ENCODE measurements at places on chromosomes 7 and 10. TPM values are rescaled to one million over a fixed set of nuclear protein-coding genes. Genes with fewer than 3 reads are reported as not detected.

Gene HECW1
- total RNA-seq, result 1.6 TPM

Gene MMP21
- total RNA-seq, result not detected

Gene PKD1L1
- 1.0 TPM for total RNA-seq

DNA sequence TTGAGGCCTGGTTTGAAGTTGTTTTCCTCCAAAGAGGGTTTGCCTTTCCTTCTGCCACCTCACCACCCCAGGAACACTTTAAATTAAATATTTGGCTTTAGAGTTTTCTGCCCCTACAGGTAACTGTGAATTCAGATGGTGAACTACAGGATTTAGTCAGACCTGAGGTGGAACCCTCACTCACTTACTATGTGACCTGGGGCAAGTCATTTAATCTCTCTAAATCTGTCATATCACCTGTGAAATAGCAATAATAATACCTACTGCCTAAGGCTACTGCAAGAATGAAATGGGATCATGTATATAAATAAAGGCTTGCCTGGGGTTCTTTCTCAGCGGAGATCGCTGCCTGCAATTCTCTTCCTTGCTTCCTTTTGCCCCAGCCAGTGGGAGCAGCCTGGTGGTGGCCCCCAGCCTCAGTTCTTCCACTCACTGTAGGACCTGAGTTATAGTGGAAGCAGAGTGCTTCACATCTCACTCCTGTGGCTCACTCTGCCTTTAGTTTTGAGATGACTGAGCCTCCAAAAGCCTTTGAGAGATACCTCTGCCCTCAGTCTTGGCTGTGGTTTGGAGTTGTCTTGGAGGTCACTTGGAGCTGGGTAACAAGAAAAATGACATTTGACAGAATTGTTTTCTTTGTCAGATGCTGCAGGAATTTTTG, 6.1 kb upstream of the ANKRD2 start:
- no peak overlapping the region for H3K27ac ChIP-seq
- H3K27me3 ChIP-seq, result no peaks in the 10 kb centered on the region
- H3K4me3 ChIP-seq, result no peak overlapping the region
- DNase-seq, result peak; percentile 15
- H3K4me1 ChIP-seq, result no peaks in the 10 kb centered on the region

DNA sequence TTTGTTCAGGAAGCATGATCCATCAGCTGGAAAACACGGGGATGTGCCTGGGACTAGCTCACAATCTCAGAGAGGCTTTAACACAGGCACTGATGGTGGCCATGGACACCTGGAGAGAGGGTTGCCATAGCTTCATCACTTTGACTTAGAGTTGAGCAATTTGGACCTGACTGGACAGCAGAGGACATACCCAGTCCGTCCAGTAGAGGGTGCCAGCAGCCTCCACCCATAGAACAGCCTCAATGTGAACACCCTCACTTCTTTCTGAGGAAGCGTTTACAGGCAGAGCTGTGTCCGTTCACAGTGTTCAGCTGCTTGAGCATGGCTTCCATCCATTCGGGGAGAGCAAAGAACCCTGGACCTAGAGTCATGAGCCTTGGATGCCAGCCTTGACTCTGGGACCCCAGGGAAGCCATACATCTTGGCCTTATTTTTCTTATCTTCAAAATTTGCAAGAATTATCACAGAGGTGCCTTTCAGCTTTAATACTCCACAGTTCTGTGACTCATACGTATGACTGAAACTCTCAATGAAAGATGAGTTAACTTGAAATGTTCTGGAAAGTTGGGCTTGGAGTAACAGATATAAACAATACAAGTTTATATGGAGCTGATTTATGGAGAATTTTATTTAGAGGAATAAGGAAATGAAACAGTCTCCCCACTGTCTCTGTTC, 302.9 kb upstream of the PODXL start:
- no peaks in the 10 kb centered on the region for H3K27me3 ChIP-seq
- H3K4me1 ChIP-seq, result no peaks in the 10 kb centered on the region
- peak; percentile 74 for DNase-seq
- H3K36me3 ChIP-seq, result no peaks in the 10 kb centered on the region

DNA sequence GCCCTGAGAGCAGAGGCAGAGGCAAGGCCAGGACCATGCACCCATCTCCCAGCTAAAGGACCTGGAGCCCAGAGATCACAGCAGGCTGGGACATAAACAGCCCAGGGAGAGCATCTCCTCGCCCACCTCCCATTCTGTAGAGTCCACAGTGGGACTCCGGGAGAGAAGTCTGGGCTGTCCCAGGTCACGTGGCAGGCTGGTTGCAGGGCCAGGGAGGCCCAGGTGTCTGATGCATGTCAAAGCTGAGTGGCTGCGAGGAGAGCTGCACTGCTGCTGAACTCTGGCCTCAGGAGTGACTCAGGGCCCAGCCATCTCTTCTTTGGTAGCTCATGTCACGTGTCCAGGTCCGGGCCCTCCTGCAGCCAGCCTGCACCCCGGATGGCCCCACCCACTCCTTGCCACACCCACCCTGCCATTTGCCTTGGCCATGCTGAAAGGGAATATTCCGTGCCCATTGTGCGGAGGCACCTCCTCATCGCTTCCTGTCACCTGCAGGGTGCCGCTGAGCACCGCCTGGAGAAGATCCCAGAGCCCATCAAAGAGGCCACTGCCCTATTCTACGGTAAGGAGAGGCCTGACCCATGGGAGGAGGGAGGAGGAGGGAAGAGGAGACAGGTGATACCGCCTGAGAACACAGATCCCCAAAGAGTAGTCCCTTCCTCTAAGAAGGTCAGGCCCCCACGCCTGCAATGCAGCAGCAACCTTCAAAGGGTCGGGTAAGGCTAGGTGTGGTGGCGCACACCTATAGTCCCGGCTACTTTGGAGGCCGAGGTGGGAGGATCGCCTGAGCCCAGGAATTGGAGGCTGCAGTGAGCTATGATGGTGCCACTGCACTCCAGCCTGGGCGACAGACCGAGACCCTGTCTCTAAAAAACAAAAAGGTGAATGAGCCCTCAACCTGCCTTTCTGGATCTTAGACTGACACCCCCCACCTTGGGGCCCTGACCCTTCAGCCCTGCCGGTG, 12.6 kb upstream of the SH2B2 start:
- H3K27me3 ChIP-seq, result no peaks in the 10 kb centered on the region
- no peak for DNase-seq
- no peak overlapping the region for H3K27ac ChIP-seq
- no peak overlapping the region for H3K4me3 ChIP-seq
- H3K4me1 ChIP-seq, result no peaks in the 10 kb centered on the region
- no peaks in the 10 kb centered on the region for H3K36me3 ChIP-seq

- H3K27me3 ChIP-seq, result no peaks in the 10 kb centered on the region
- H3K4me1 ChIP-seq, result peaks cover 14% of the 10 kb centered on the region
- DNase-seq, result no peak
- no peak overlapping the region for H3K4me3 ChIP-seq
- peak overlapping the region; percentile 67 for H3K27ac ChIP-seq
- H3K36me3 ChIP-seq, result no peaks in the 10 kb centered on the region
Observed at GRCh38 chr7:112362731-112363131, 87.5 kb upstream of the IFRD1 start.

DNA sequence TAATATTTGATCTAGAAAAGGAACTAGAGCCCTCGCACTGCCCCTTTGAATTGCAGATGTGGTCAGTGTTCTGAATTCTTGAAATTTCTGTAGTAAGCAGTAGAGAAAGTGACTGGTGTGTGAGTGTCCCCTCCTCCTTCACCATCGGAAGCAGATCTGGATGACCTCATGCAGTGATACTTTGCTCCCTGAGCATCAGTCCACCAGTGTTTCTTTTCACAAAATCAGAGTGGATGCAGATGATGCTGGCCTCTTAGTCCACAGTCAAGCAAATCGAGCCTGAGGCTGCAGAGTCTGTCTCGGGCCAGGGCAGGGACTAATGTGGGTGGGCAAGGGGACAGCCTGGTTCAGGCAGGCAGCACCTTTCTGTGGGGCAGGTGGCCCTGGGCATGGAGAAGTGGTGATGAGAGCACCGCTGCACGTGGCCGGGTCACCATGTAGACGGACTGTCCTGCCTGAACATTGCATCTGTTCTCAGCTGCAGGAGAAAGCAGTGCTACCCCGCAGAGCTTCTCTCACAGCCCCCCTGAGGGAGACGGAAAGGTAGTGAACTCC, 5.4 kb downstream of the INSIG1 start:
- H3K27me3 ChIP-seq, result no peaks in the 10 kb centered on the region
- H3K4me1 ChIP-seq, result peaks cover 14% of the 10 kb centered on the region

GRCh38 chr10:17783751-17784150, 25.4 kb upstream of the MRC1 start:
- no peaks in the 10 kb centered on the region for H3K36me3 ChIP-seq
- peaks cover 7% of the 10 kb centered on the region for H3K4me1 ChIP-seq
- H3K27me3 ChIP-seq, result no peaks in the 10 kb centered on the region
- no peak overlapping the region for H3K27ac ChIP-seq

DNA sequence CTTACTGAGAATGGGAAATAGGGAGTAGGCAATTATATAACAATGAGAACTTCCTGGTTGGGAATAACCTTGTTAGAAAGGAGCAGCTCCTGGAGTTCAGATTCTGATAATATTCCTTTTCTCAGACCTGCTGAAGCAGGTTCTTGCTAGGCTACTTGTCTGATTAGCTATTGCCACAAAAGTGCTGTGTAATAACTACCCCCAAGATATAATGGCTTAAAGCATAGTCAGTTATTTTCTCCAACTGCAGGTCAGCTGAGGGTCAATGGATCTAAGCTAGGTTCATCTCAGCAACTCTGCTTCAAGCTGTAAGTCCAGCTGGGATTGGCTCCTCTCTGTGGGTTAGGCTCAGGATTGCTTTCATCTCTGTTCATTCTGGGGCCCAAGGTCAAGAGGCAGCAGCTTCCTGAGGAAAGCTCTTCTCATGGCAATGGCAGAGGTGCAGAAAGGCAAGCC, 9.4 kb upstream of the CNOT4 start:
- H3K4me3 ChIP-seq, result no peak overlapping the region
- no peaks in the 10 kb centered on the region for H3K36me3 ChIP-seq
- H3K27me3 ChIP-seq, result no peaks in the 10 kb centered on the region
- no peak for DNase-seq

DNA sequence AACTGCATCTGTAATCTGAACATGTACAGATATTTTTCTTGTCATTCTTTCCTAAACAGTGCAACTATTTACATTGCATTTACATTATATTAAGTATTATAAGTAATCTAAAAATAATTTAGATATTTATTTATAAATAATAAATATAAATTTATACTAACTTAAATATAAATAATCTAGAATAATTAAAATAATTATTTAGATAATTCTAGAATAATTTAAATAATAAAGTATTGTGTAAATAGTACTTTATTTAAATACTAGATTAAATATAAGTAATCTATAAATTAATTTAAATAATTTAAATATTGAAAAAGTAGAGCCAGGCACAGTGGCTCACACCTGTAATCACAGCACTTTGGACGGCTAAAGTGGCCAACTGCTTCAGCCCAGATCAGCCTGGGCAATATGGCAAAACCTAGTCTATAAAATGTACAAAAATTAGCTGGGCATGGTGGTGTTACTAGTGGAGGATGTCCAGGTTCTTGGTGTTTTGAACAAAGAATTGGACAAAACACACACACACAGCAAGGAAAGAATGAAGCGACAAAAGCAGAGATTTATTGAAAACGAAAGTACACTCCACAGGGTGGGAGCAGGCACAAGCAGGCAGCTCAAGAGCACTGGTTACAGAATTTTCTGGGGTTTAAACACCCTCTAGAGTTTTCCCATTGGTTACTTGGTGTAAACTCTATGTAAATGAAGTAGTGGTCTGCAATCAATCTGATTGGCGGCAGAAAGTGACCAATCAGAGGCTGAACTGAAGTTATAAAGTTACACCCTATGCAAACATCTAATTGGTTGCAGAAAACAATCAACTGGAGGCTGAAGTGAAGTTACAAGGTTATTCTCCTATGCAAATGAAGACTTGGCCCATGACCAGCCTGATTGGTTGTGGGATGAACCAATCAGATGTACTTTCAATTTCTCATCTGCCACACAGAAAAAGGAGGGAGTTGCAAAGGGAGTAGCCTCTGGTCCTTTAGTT, 100.2 kb upstream of the SP4 start:
- H3K27ac ChIP-seq, result no peak overlapping the region
- DNase-seq, result no peak
- no peak overlapping the region for H3K4me3 ChIP-seq
- H3K4me1 ChIP-seq, result no peaks in the 10 kb centered on the region

- no peaks in the 10 kb centered on the region for H3K4me1 ChIP-seq
- H3K27me3 ChIP-seq, result no peaks in the 10 kb centered on the region
- H3K4me3 ChIP-seq, result peak overlapping the region; percentile 25
- H3K36me3 ChIP-seq, result peaks cover 3% of the 10 kb centered on the region
- H3K27ac ChIP-seq, result peak overlapping the region; percentile 79
Observed at GRCh38 chr7:1124164-1124563, 35.8 kb downstream of the ZFAND2A start.

- H3K27ac ChIP-seq, result no peak overlapping the region
- peaks cover 15% of the 10 kb centered on the region for H3K4me1 ChIP-seq
- no peak overlapping the region for H3K4me3 ChIP-seq
- H3K27me3 ChIP-seq, result no peaks in the 10 kb centered on the region
Observed at GRCh38 chr7:47378728-47379395, 203.0 kb downstream of the TNS3 start.

- no peak for DNase-seq
- H3K27me3 ChIP-seq, result no peaks in the 10 kb centered on the region
- no peak overlapping the region for H3K27ac ChIP-seq
- H3K4me3 ChIP-seq, result no peak overlapping the region
- H3K36me3 ChIP-seq, result no peaks in the 10 kb centered on the region
- peaks cover 5% of the 10 kb centered on the region for H3K4me1 ChIP-seq
Observed at GRCh38 chr7:36749282-36749960, 25.1 kb upstream of the AOAH start.

- no peak overlapping the region for H3K4me3 ChIP-seq
- H3K4me1 ChIP-seq, result peaks cover 10% of the 10 kb centered on the region
- no peaks in the 10 kb centered on the region for H3K27me3 ChIP-seq
- no peak for DNase-seq
- H3K27ac ChIP-seq, result no peak overlapping the region
Observed at GRCh38 chr7:94507462-94507861, 2.1 kb upstream of the CASD1 start.

- peaks cover 5% of the 10 kb centered on the region for H3K4me1 ChIP-seq
- peak overlapping the region; percentile 3 for H3K27ac ChIP-seq
- no peaks in the 10 kb centered on the region for H3K36me3 ChIP-seq
- peaks cover 19% of the 10 kb centered on the region for H3K27me3 ChIP-seq
- H3K4me3 ChIP-seq, result peak overlapping the region; percentile 48
Observed at GRCh38 chr7:71131256-71132126, 453 bp upstream of the GALNT17 start.

DNA sequence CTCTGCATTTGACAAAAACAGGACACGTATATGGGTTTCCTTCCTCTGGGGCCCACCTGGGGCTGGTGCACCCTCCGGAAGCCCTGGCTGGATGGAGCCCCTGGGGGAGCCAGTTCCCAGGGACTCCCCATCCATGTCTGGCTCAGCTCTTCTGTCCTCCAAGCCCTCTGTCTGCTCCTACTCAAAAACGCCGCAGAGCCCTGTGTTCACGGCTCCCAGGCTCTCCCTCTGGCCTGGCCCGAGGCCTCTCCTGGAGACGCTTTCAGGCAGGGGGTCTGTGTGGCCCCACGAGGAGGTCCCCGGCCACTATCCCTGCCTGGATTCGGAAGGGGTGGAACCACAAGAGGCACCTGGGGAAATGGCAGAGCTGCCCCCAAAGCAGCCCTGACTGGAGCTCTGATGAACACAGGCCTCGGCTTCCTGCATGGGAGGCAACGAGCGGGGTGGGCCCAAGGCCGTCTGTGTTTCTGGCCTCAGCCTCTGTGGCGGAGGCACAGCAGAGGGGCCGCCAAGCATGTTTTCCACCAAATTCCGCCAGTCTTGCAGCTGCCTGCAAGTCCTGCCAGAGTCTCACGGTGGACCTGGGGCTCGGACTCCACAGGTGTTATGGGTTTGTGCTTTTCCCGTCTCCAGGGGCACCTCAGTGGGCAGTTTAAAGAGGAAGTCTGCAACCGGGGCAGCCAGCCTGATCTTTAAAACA, 22.6 kb upstream of the INPP5A start:
- H3K27ac ChIP-seq, result no peak overlapping the region
- H3K4me1 ChIP-seq, result peaks cover 51% of the 10 kb centered on the region
- no peaks in the 10 kb centered on the region for H3K27me3 ChIP-seq
- DNase-seq, result no peak
- H3K36me3 ChIP-seq, result no peaks in the 10 kb centered on the region
- no peak overlapping the region for H3K4me3 ChIP-seq

Measured in upper lobe of right lung (tissue), 1 donor.